Endodermal cell (in vitro differentiated cells): ENCODE measurements at places on chromosomes 3 and 15.

DNA sequence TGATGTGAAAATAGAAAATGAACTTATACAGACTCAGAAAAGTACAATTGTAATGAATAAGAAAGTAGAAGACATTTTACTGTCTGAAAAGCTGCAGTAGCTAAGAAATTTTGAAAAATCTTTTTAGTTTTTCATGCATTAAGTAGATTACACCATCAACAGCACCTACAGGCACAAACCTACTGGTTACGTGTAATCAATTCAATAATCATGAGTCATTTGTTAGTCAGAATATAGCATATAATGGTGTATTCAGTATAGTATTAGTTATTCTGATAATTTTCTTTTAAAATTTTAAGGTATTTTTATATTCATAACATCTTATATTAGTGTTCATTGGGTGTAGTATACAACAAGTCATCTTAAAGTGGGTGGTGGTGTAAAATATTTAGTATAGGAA, 550.5 kb upstream of the GBE1 start:
- DNase-seq, result no peak

- DNase-seq, result no peak
These were observed 48.8 kb downstream of the ALDH1A2 start for GRCh38 chr15:58016581-58017175.

DNA sequence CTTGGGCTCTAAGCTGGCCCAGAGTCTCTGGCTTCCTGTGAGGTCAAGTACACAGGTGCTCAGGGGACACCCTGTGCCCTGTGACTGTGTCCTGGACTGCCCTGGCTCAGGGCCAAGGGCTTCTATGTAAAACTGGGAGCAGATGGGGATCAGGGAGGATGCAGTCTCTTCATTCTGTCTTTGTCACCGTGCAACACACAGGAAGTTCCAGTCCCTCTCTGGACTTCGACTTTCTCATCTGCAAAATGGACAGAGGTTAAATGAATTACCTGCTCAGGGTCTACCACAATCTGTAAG, 61.9 kb upstream of the TLE3 start:
- DNase-seq, result peak; percentile 33

DNA sequence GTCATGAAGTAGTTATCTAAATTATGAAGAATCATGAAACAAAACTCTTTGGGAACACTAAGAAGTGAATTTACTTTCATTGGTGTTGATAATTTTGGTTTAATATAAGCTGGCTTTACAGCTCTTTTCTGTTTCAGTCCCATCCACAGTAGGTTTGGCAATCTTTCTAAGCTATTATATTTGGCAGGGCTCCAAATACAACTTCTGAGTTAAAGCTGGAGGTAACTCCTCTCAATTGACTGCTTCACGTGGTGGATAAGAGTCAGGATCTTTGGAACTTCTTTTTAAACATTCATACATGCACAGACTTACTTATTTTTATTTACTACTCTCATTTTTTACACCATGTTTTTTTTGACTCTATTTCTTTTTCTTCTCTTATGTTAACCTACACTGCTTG, 106.5 kb upstream of the EPHA3 start:
- no peak for DNase-seq

DNA sequence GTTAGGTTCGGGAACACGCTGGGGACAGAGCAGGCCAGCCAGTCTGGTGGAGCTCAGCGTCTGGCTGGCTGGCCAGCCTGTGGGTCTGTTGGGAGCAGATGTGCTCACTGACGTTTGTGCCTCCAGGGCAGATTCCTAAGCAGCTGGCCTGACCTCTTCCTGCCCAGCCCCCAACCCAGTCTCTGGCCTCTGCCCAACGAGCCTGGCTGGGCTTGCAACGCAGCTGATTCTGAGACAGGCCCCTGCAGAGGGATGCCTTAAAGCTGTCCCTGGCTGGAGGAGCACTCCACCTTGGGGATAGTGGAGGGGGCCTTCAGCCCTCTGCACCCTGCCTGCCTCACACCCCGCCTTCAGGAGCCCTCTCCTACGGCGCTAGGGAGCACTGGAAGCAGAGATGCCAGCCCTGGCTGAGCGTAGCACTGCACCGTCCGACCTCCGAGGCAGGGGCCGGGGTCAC, 46.0 kb downstream of the KLF13 start:
- peak; percentile 80 for DNase-seq

GRCh38 chr15:40081691-40082194, 26.9 kb downstream of the BMF start:
- DNase-seq, result peak; percentile 83

- no peak for DNase-seq
These were observed 63.5 kb upstream of the ETV5 start for GRCh38 chr3:186172353-186172752.
